Tongue (tissue), 3 donors: ENCODE measurements at places on chromosomes 11 and 22. TPM values are rescaled to one million over a fixed set of nuclear protein-coding genes. Genes with fewer than 3 reads are reported as not detected.

GUCY1A2 gene
- total RNA-seq: 25.6 TPM

PHF21B gene
- total RNA-seq: 0.21 TPM

CARD10 gene
- total RNA-seq: 12.2 TPM

HIKESHI gene
- total RNA-seq: 31.7 TPM

VPREB1 gene
- total RNA-seq: not detected

MISFA gene
- not detected for total RNA-seq

OR4D10 gene
- total RNA-seq: not detected

CALCA gene
- not detected for total RNA-seq

RAB38 gene
- total RNA-seq: 5.6 TPM

GGTLC3 gene
- total RNA-seq: not detected

LZTR1 gene
- 38.3 TPM for total RNA-seq

SYTL2 gene
- 65.8 TPM for total RNA-seq

SCN4B gene
- 4.1 TPM for total RNA-seq

KCNJ5 gene
- 6.1 TPM for total RNA-seq

SLC22A8 gene
- not detected for total RNA-seq

NAALADL1 gene
- total RNA-seq: 6.4 TPM

MYBPC3 gene
- total RNA-seq: not detected

VWCE gene
- total RNA-seq: 0.41 TPM

MS4A4E gene
- total RNA-seq: not detected

LRRC74B gene
- not detected for total RNA-seq

ANAPC15 gene
- total RNA-seq: 13.5 TPM

GLYAT gene
- not detected for total RNA-seq

OR4A16 gene
- total RNA-seq: not detected

CCDC116 gene
- not detected for total RNA-seq

STARD10 gene
- 43.3 TPM for total RNA-seq

TNNI2 gene
- total RNA-seq: 3,551 TPM
